ENCODE measurements at places on chromosomes 5 and 9.

DNA sequence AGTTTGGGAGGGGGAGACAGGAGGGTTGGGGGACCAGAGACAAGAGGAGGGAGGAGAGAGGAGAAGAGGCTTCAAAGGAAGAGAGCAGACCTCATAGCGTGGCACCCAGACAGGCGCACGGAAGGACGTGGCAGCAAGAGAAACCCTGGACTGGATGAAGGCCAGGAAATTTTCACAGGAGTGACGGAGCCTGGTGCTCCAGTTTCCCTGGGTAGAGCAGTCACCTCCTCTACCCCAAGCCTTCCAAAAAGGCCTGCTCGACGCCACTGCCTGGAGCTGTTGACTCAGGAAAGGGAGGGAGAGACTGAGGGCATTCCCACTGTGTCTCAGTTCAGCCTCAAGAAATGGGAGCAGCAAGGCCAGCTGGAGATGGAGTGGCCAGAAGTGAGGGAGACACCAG is 19.3 kb downstream of the AK8 start:
- no peaks in the 10 kb centered on the region for H3K4me1 ChIP-seq
- no peak overlapping the region for H3K27ac ChIP-seq
- H3K4me3 ChIP-seq = no peak overlapping the region

GRCh38 chr5:139671096-139671841 is 23.1 kb downstream of the CXXC5 start:
- peaks cover 77% of the 10 kb centered on the region for H3K4me1 ChIP-seq
- no peaks in the 10 kb centered on the region for H3K27me3 ChIP-seq
- H3K27ac ChIP-seq = peak overlapping the region; percentile 36
- H3K4me3 ChIP-seq = peak overlapping the region; percentile 5

DNA sequence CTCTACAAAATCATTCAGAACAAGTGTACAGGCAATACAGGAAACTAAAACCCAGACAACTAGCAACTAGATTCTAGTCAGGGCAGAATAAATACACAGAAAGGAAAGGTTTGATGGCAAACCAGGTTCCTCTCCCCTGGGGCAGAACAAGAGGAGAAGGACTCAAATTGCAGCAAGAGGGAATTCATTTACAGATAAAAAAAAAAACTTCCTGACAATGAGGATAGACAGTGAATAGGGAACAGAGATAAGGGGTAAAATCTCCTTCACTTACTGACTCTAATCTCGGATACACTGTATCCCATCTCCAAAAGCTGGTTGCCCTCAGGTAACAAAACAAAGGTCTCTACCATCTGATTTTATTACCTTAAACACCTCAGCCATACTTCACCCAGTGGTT is 244.0 kb downstream of the SEC61B start:
- H3K4me1 ChIP-seq = no peaks in the 10 kb centered on the region
- H3K27ac ChIP-seq = no peak overlapping the region
- H3K36me3 ChIP-seq = no peaks in the 10 kb centered on the region

DNA sequence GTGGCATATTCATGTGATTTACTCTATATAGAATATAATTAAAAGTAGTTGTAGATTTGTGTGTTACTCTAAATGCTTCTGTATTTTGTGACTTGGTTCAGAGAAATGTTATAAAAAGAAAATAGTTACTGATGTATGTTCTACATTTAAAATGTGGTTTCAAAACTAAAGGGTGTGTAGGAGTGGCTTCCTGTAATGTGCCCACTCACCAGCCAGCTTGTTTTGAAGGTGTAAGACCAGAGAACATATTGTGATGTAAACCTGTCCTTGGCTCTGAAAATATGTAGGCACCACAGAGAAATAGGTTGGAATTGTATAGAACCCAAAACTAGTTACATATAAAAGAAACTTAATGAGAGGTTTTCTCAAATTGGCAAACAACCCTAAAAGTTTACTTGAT is 51.2 kb upstream of the ARRDC3 start:
- no peak overlapping the region for H3K4me3 ChIP-seq
- DNase-seq = no peak
- no peaks in the 10 kb centered on the region for H3K4me1 ChIP-seq
- no peaks in the 10 kb centered on the region for H3K27me3 ChIP-seq

DNA sequence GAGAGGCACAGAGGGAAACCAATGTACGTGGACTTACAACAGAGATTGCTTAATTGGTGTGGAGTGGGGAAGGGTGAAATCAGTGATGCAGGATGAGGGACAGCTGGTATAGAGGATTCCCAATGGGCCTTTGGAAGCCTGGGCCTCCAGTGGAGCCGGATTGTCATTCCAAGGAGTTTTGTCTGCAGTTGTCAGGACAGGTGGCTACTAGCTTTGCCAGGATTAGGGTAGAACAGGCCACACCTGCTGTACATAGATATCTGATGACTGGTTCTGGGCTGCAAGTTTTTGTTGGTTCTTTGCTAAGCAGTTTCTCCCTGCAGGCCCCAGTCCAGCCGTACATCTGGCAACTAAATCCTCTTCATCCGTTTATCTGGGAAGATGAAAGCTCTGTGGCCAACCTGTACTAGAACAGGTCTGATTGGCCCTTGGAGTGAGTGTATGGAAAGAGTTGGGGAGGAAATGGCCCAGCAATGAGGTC is 4.2 kb downstream of the SKP2 start:
- H3K36me3 ChIP-seq = peaks cover 41% of the 10 kb centered on the region
- no peak overlapping the region for H3K27ac ChIP-seq
- no peak overlapping the region for H3K4me3 ChIP-seq
- DNase-seq = no peak
- no peaks in the 10 kb centered on the region for H3K27me3 ChIP-seq

DNA sequence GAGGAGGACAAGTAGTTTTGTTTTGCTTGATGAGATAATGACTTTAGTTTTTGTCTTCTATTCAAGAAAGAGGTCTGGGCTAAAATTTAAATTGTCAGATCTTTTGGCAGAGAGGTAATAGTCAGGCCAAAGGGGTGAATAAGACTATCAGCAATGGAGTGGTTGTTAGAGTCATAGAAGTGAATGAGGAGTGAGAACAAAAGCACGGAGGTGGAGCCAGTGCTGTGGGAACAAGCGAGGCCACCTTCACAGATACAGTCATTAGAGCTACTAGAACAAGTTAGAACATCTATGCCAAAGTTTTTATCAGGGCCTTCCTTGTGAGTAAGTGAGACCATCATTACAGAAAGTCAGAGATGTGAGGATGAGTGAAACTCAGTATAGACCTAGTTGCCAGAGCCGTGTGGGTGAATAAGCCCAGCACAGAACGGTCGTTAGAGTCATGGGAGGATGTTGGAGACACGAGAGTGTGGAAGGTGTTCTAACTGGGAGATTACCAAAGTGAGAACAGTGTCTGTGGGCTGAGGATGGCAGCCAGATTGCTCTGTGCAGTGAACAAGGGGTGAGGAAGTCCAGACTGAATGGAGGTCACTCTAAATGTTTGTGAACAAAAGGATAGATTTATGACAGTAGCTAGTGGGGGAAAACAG is 135.1 kb downstream of the RPS23 start:
- no peaks in the 10 kb centered on the region for H3K27me3 ChIP-seq
- no peaks in the 10 kb centered on the region for H3K36me3 ChIP-seq
- H3K27ac ChIP-seq = no peak overlapping the region
- DNase-seq = no peak

DNA sequence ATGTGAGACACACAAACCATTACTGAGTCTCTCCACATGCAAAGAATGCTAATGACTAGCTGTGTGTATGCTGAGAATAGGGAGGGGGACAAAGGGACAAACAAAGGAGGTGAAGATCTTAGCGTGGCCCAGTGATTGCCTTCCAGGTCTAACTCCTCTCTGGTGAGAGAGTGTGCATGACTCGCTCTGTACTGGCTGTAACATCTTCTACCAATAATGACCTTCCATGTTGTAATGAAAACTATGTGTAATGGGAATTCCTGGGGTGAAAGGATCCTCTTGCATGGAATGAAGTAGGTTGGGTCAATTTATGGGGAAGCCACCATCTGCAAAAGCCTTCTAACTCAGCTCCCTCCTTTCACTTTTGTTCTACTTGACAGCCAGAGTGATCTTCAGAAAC is 24.4 kb upstream of the GPR151 start:
- no peak overlapping the region for H3K27ac ChIP-seq
- no peaks in the 10 kb centered on the region for H3K27me3 ChIP-seq
- DNase-seq = no peak
- no peaks in the 10 kb centered on the region for H3K36me3 ChIP-seq
- no peaks in the 10 kb centered on the region for H3K4me1 ChIP-seq

DNA sequence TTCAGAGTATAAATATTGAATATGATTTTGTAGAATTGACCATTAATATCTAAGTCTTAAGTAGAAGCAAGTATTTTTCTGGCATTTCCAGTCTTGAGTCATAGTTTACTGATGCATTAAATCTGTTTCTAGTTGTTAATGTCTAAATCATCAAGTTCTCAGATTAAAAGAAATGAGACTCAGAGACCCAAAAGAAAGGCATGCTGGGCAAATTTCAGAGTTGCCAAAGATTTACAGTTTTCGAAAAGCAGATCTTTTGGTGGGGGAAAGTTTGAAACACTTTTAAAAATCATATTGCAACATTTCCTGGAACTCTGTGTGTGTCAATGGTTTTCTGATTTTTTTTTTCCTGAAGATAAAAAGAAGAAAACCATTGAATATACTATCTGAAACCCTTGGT is 60.9 kb downstream of the ANKRD55 start:
- DNase-seq = no peak
- H3K4me1 ChIP-seq = peaks cover 41% of the 10 kb centered on the region
- no peaks in the 10 kb centered on the region for H3K36me3 ChIP-seq
- no peak overlapping the region for H3K27ac ChIP-seq
- H3K4me3 ChIP-seq = no peak overlapping the region

DNA sequence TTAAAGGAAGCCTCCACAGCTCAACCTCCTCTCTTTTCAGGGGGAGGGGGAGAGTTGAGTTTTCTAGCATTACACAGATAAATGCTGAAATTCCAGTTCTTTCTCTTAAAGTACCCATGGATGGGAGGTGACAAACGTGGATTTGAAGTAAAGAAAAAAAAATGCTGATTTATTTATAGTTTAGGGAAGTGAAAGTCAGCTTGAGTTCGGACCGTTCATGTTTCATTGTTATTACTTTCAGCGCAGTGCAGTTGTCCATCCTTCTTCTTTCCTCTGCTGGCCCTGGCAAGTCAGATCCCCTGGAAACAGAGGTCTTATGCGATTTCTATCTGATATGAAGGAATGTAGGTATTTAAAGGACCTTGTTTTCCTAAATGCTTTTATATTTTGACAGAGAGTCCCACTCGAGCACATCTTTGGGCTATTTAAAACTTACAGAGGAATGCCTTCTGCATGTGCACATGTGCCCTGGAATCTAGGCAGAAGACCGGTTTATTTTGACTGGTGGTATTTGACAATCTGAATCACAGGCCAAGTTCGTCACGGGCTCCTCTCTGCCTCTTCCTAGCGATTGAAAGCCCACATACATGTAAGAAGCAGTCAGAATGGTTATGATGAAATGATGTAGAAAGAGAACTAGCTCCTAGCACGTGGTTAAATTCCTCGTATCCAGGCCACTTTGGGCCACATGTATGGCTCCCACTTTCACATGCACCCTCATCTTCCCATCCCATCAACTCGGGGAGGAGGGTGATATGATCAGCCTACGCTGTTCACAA is 385.2 kb upstream of the KLF4 start:
- no peak overlapping the region for H3K4me3 ChIP-seq
- H3K27ac ChIP-seq = no peak overlapping the region
- peaks cover 10% of the 10 kb centered on the region for H3K4me1 ChIP-seq
- no peak for DNase-seq
- H3K27me3 ChIP-seq = no peaks in the 10 kb centered on the region

- H3K4me3 ChIP-seq = no peak overlapping the region
- no peak overlapping the region for H3K27ac ChIP-seq
- H3K36me3 ChIP-seq = no peaks in the 10 kb centered on the region
- no peaks in the 10 kb centered on the region for H3K27me3 ChIP-seq
- no peaks in the 10 kb centered on the region for H3K4me1 ChIP-seq
These were observed 327.2 kb upstream of the NREP start for GRCh38 chr5:112084149-112084548.

DNA sequence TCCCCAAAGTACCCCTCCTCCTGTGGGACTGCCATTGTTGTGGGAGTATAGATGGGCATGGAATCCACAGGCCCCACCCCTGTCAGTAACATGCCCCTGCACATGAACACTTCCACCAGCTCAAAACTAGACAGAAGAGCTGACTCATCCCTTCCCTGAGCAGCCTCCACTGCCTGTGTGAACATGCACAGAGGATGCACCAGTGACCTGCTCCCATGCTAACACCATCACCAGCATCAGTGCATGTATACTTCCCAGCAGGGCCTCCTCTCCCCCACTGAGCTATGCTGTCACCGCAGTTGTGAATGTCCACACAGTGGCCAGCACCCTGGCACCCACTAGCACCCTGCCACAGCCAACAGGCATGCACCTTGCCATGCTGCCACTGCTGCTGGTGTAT is 939.8 kb downstream of the EFNA5 start:
- no peaks in the 10 kb centered on the region for H3K4me1 ChIP-seq
- no peak overlapping the region for H3K27ac ChIP-seq

DNA sequence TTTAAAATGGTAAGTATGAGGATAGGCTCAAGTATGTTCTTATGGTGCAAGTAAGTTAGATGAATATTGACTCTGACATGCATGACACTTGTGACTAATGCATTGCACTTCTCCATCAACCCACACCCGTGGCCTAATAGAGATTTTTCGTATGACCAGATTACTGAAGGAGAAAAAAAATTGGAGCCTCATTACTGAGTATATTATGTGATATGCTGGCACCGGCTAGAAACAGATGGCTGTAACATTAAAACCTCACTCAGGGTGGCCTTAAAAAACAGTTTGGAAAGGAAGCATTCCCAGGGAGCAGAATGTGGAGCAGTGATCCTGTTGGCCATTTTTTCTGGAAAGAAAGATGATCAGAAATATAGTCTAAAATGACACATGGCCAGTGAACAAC is 766.4 kb downstream of the PRELID2 start:
- DNase-seq = no peak
- H3K27me3 ChIP-seq = no peaks in the 10 kb centered on the region
- no peaks in the 10 kb centered on the region for H3K36me3 ChIP-seq
- H3K4me1 ChIP-seq = no peaks in the 10 kb centered on the region

DNA sequence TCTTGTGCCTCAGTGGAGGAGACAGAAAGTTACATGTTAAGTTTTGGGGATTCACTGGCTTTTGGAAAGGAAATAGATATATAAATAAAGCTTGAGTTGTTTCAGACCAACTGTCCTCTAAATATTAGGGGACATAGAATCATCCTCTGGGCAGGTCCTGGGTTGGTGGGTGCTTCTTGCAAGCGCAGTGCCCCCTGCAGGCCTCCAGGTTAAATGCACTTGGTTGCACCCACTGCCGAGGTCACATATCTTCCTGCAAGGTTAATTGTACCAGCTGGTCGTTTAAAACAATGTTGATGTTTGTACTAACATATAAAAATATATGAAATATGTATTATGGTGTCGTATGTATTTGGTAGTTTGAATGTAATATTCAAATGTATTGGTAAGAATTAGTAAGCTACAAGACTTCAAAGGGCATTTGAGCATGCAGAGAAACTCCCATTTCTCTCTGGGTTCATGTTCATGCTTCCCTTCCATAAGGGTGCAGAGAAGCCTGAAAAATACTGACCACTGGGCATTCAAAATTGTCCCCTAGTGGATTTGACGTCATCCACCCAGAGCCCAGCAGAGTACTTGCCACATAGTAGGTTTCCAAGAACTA is 87.0 kb downstream of the ZNF618 start:
- H3K27me3 ChIP-seq = no peaks in the 10 kb centered on the region
- no peaks in the 10 kb centered on the region for H3K36me3 ChIP-seq
- H3K4me1 ChIP-seq = peaks cover 10% of the 10 kb centered on the region
- no peak overlapping the region for H3K4me3 ChIP-seq
- DNase-seq = peak; percentile 60

- no peak overlapping the region for H3K27ac ChIP-seq
- H3K4me1 ChIP-seq = no peaks in the 10 kb centered on the region
- no peak for DNase-seq
- no peak overlapping the region for H3K4me3 ChIP-seq
- H3K36me3 ChIP-seq = no peaks in the 10 kb centered on the region
These were observed 885.7 kb downstream of the NR2F1-AS1 start for GRCh38 chr5:92695123-92696003.
